ENCODE measurements at places on chromosomes 2 and 18.

DNA sequence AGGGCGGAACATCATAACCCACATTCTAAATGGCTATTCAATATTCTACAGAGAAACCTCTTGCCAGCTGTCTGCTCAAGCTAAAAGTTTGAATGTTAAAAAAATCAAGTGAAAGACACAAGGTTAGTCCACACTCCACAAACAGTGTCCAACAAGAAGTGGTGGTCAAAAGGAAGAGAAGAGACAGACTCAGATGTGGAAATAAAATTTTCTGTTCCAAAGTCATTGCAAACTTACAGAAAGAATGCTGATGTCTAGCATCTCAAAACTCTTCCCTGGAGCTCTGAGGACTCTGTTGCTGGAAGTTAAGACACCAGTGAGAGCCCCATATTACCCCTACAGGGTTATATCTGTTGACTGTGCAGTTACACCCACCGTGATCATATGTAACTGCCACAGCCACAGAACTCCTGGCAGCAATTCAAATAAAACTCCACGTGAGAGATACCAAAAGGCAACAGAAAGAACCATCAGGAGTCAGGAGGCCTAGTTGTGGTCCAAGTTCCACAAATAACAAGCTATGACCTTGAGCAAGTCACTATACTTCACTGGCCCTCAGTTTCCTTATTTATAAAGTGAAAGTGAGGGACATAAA, 60.9 kb downstream of the AAK1 start:
- peak; percentile 18 for DNase-seq

GRCh38 chr2:201298462-201299052, 38.2 kb downstream of the CASP8 start:
- no peak for DNase-seq

DNA sequence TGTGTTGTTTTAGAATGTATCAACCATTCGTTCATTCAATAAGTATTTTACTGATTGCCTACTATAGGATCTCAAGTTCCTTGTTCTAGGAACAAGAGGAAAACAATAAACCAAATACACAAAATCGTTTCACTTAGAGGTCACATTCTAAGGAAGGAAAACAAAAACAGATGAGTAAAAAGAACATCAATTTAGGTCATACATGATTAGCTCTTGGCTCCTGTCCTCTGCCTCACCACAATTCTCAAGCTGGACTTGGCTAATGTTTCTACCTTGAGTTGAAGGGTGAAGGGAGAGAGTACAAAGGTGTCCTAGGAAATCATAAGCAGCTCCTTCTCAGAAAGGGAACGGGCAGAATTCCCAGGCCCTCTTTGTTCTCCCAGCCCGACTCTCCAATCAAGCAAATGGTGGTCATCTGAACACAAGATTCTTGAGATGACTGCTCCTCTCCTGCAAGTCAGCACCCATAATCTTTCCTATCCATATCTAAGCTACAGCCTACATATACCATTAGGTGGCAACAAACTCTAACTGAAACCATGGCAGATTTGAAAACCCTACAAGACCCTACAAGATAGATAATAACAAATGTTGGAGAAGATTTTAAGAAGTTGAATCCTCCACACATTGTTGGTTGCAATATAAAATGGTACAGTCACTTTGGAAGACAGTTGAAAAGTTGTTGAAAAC, 76.0 kb downstream of the CBLN2 start:
- no peak for DNase-seq

DNA sequence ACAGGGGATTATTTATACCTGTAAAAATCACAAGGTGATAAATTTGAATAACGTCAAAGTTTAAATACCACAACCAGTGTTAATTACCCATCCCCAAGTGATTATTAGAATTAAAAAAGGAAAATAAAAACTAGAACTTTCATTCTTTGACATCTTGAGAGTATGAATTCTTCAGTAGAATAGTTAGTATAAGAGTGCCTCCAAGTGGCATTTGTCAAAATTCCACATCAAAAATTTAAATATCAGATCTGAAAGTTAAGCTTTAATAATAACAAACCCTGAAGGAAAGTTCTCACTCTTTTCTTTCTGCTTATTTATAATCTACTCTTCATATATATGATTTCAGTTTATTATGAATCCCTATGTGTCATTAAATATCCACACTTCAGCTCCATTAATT, 273.7 kb upstream of the KYNU start:
- DNase-seq: no peak

DNA sequence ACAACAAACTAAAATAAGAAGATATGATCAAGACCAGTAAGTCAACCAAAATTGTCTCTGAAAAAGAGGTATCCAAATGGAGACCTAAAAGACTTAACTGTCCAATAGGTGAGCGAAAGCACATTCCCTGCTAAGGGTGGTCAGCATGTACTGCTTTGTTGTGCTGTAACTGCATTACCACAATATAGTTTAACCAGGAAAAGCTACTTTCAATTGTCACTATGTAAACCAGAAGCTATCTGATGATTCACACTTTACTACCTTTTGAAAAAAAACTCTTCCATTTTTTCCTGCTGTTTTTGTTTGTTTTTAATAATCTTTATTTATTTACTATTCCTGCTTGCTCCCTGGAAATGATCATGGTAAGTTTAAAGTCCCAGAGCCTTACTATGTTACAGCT, 36.1 kb downstream of the ASXL2 start:
- no peak for DNase-seq

- DNase-seq: peak; percentile 38
These were observed 20.8 kb upstream of the TMX3 start for GRCh38 chr18:68735483-68736343.

GRCh38 chr18:811182-811891, 705 bp downstream of the YES1 start:
- no peak for DNase-seq

DNA sequence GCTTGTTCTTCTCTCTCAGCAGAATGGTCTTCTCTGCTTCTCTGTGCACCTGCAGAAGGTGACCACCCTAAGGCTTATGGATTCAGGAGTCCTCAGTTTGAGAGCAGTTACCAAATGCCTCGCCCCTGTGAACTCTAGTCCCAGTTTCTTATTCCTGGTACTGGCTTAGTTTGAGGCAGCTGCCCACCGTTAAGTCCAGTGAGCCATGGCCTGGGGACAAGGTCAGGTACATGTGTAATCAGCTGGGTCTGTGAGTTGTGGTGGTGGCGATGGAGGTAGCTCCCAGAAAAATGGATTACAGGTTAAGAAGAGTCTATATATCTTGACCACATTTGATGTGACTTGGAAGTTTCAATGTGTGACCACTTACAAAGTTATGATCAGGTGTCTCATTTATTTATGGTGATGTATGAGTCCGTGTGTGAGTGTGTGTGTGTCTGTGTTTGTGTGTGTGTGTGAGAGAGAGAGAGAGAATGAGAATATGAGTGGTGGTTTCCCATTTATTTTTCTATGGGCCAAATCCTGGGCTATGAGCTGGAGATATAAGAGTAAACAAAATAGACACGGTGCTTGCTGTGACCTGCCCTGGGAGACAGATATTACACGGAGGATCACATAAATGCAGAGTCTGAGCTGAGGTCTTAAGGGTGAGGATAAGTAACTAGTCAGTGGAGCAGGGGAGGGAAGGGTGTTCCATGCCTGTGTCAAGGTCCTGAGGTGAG, 13.0 kb upstream of the IL1RN start:
- DNase-seq: no peak

- DNase-seq: no peak
These were observed 9.2 kb downstream of the RNMT start for GRCh38 chr18:13735681-13736080.

GRCh38 chr18:69889009-69889408, 58.7 kb downstream of the CD226 start:
- DNase-seq: no peak

GRCh38 chr2:118530976-118531375, 316.5 kb downstream of the EN1 start:
- no peak for DNase-seq

DNA sequence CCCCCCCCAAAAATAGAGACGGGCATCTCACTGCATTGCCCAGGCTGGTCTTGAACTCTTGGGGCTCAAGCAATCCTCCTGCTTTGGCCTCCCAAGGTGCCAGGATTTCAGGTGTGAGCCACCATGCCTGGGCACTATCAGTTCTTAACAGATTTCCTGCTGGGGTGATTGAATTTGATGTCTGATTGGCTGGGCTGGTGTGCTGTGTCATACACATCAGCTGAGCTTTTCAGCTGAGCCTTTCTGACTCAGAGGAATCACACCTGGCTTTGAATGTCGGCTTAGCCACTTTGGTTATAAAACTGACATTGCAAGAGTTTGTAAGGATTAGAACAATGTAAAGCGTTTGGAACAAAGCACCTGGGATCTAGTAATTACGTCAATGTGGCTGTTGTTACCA, 18.9 kb downstream of the NCAPH start:
- no peak for DNase-seq

GRCh38 chr2:77831898-77832297, 309.7 kb upstream of the LRRTM4 start:
- no peak for DNase-seq

DNA sequence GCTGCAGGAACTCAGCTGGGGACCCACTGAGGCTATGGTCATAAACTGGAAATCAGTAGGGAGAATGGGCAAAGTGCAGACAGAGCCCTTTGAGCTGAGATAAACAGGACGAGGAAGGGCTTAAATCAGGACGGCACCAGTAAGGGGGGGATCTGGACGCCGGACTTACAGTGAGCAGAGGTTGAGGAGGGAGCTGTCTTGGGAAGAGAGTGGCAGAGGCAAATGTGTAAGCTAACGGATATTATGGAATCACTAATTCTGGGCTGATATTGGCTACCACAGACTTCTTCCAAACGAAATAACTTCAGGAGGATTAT, 539 bp downstream of the CYP27A1 start:
- DNase-seq: no peak

DNA sequence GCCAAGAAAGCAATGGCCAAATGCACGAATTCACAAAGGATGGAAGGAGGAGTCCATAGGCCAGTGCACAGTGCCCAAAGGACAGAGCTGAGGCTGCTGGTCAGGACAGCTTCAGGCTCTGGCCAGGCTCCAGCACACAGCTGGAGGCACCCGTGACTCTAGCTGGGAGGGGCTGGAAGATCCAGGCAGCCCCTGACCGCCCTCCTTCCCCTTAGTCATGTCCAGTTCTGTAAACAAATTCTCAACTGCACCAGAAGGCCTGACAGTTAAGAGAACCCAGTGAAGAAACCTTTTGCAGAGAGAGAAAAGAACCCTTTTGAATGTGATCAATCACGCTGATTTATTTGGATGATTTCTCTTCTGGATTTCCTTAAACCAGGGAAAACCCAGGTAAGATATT, 7.7 kb upstream of the YWHAQ start:
- DNase-seq: no peak

DNA sequence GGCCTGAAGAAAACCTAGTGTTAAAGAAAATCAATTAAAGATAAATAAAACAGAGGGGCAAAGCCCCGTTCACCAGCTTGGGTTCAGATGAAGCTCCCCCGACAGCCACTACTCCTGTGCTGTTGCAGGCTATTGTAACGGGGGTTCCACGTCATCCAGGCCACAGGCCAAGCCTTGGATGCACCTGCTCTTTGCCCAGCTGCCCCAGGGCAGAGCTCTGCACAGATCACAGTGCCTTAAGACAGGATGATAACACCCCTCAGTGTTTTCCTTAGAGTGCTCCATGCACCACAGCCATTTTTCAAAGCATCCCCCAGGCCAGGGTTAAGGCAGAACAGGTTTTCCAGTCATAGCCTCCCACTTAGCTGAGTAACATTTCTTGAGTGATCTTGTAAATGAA, 32.0 kb downstream of the FASTKD2 start:
- no peak for DNase-seq

DNA sequence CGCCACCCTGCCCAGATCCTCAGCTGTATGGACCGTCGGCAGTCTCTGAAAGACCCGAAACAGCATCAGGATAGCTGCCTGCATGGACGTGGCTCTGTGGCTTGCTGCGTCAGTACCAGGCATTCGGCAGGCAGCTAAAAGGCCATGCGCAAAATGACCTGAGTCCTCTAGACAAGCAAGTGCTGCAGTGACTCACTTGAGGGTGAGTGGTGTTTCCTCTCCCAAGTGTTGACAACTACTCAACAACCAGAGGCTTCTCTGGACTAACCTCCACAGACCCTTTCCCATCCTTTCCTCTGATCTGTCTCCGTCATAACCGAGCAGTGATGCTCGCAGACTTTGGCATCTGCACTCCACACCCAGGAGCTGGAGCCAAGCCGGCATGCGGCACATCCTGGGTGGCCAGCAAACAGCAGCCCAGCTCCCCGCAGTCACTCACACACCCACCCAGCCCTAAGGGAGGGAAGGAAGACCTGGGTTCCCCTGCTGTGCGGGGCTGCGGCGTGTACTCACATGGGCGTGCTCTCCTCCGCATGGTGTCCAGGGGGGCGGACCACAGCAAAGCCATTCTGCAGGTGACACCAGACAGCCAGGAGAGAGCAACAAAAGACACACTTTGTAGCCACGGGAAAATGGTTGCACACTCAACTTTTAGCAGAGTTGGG, 239.3 kb downstream of the TWIST2 start:
- no peak for DNase-seq

DNA sequence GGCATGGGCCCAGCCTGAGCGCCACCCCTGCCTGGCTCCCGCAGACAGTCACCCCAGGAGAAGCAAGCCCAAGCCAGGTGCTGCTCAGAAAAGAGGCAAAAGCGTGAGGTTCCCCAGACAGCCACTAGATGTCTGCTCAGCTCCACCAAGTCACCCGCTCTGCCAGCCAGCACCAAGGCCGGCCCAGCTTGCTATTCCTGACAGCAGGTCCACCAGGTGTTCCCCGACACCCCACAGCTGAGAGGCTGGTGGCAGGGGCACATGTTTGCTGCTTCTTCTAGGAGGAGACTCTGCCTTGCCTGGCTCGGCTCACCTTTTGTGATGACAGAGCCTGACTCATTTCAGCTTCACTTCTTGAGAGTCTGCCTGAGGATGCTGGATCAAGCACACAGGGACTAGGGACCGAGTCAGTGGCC, 206.7 kb downstream of the MGAT5 start:
- peak; percentile 6 for DNase-seq

GRCh38 chr2:68907920-68908253, 36.7 kb upstream of the BMP10 start:
- DNase-seq: no peak

DNA sequence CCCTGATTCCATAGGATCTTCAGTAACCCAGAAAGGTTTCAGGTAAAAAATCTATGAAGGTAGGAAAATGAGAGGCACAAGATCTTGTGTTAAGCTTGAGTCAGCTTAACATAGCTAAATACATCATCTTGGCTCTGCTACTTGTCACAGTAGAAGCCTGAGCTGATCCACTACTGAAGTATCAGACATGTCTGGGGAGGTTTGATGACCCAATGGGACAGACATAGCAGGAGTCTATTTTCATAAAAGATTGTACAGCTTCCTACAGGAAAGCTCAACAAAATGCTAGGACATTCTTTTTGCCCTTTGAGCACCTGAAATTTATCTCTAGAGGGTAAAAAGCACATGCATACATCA, 84.3 kb upstream of the FSHR start:
- DNase-seq: no peak

DNA sequence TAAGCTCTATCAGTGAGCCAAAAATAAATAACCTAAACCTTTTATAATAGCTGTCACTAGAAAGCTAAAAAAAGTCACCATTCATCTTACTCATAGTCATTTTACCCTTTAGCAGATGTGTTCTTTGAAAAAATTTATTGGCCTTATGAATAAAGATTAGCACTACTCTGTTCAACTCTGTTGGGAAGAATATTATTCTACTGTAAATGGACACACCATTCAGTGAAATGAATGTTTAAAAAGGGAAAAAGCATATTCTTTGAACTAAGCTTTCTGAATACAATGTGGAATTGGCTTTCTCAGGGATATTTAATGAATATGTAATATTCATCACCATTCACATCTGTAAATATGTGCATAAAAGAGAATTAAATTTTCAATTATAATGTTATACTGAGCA, 422.0 kb downstream of the CBLN2 start:
- DNase-seq: no peak

GRCh38 chr18:54151376-54151775, 73.1 kb downstream of the MBD2 start:
- no peak for DNase-seq

Data from HL-60 (cell line).